WTC11 (cell line): ENCODE measurements at places on chromosomes 6 and 20. TPM values are rescaled to one million over a fixed set of nuclear protein-coding genes. Genes with fewer than 3 reads are reported as not detected.
A peak's percentile ranks its signal among the peaks of the same experiment; 100 is the strongest.

GRCh38 chr6:75656479-75656878 lies 54.8 kb downstream of the SENP6 start:
- no peaks in the 10 kb centered on the region for H3K27me3 ChIP-seq
- H3K4me3 ChIP-seq: no peak overlapping the region
- DNase-seq: no peak
- no peaks in the 10 kb centered on the region for H3K4me1 ChIP-seq

- H3K27me3 ChIP-seq: peaks cover 5% of the 10 kb centered on the region
- no peak overlapping the region for H3K27ac ChIP-seq
- H3K36me3 ChIP-seq: no peaks in the 10 kb centered on the region
- H3K4me1 ChIP-seq: peaks cover 8% of the 10 kb centered on the region
- no peak for DNase-seq
These were observed 78.6 kb upstream of the PTPRK start for GRCh38 chr6:128599036-128599435.

DNA sequence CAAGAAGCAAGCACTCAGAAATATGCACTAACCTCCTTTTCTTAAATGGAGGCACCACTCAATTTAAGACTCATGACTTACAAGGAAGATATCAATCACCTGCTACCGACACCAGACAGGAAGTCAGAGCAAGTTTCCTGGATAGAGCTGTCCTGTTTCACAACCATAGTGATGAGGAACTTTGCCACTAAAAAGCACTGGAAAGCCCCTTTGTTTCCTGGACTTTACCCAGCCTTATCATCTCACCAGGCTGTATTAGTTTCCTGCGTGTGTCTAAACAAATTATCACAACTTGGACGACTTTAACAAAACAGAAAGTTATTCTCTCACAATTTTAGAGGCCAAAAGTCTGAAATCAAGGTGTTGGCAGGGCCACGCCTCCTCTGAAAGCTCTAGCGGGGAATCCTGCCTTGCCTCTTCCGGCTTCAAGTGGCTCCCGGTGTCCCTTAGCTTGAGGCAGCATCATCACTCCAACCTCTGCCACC lies 253.8 kb upstream of the STXBP5 start:
- no peaks in the 10 kb centered on the region for H3K27me3 ChIP-seq
- H3K4me1 ChIP-seq: no peaks in the 10 kb centered on the region
- H3K4me3 ChIP-seq: no peak overlapping the region
- DNase-seq: no peak

GRCh38 chr6:39007575-39007974 lies 41.0 kb upstream of the GLP1R start:
- no peaks in the 10 kb centered on the region; the same call in 1 of the 2 replicates for H3K27me3 ChIP-seq
- no peak overlapping the region for H3K4me3 ChIP-seq

GRCh38 chr6:29827579-29828470 lies at the start of gene HLA-G:
Gene HLA-G (plus strand): TSS chr6:29827825. CDS start chr6:29827845, 20 bp downstream.
- H3K4me1 ChIP-seq: peaks cover 5% of the 10 kb centered on the region
- peaks cover 92% of the 10 kb centered on the region for H3K27me3 ChIP-seq
- H3K36me3 ChIP-seq: no peaks in the 10 kb centered on the region; the same call in 1 of the 2 replicates
- peak; percentile 18 for DNase-seq
- peak within 1 kb of the TSS; percentile 69 for H3K4me3 ChIP-seq

DNA sequence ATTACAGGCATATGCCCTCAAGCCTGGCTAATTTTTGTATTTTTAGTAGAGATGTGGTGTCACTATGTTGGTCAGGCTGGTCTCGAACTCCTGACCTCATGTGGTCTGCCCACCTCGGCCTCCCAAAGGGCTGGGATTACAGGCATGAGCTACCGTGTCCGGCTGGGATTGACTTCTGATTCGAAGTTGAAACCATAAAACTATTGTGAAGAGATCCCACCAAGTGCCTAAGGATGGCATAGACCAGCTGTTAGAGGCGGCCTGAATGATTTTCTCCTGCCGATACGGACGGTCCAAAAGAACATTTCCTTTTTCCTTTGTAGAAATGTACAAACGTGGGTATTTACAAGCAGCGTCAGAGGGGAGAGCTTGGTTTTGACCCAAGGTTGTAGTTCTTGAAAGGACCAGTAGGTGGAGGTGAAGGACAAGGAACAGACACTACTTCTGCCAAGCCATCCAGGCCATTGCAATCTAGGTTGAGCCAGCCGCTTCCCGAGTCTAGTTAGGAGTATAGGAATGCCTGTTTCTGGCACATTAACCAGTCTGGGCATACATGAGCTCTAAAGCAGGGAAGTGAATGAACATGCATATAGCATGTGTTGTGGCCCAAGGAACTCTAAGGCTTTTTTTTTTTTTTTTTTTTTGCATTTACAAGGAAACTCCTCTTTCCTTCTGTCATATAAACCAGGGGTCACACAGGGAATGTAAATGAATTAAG lies 29.0 kb downstream of the MOCS3 start:
- H3K4me1 ChIP-seq: peaks cover 38% of the 10 kb centered on the region
- no peaks in the 10 kb centered on the region; the same call in 1 of the 2 replicates for H3K27me3 ChIP-seq
- no peaks in the 10 kb centered on the region for H3K36me3 ChIP-seq
- no peak overlapping the region; the same call in 1 of the 2 replicates for H3K4me3 ChIP-seq
- H3K27ac ChIP-seq: 0 out of 2 replicates have a peak overlapping the region, but pooled peaks have one; percentile 26

DNA sequence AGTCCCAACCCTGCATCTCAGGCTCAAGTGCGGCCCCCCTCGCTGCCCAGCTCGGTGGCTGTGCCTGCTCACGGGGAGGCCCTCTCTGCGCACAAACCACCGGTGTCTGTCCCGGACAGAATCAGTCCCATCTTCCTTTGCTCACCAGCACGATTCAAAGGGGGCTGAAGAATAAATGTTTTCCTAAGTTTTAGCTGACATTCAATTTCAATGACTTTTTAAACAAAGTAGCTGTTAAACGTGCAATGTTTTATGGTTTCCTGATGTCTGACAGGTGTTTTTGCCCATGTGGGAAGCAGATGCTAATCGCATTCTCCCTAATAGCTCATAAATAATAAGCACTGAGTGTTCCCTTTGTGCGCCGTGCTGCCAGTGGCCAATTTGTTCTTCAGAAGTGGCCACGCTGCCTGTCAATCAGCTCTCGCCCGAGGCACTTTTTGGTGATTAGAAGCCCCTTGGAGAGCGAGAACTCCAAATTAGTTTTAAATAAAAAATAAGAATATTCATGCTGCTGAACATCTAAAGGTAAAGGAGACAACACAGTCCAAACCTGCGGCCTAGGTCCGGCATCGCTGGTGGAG lies 26.3 kb downstream of the BHLHE23 start:
- H3K27ac ChIP-seq: no peak overlapping the region
- peaks cover 34% of the 10 kb centered on the region for H3K4me1 ChIP-seq
- no peaks in the 10 kb centered on the region for H3K36me3 ChIP-seq
- no peak overlapping the region for H3K4me3 ChIP-seq
- no peak for DNase-seq

DNA sequence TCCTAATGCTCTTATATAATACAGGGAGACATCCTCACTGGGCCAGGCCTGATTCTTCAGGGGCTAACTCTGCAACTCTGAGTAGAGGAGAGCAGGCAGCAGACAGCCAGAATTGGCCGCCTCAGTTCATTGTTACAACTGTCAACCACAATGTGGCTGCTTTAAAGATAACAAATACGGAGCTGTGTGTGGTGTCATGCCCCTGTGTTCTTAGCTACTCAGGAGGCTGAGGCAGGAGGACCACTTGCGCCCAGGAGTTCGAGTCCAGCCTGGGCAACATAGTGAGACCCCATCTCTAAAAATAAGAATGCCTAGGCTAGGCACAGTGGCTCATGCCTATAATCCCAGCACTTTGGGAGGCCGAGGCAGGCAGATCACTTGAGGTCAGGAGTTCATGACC lies 34.3 kb downstream of the CEP250 start:
- peaks cover 68% of the 10 kb centered on the region for H3K36me3 ChIP-seq
- no peak overlapping the region for H3K27ac ChIP-seq
- no peaks in the 10 kb centered on the region for H3K27me3 ChIP-seq
- H3K4me1 ChIP-seq: no peaks in the 10 kb centered on the region
- H3K4me3 ChIP-seq: no peak overlapping the region
- DNase-seq: no peak

- no peak overlapping the region for H3K27ac ChIP-seq
- no peaks in the 10 kb centered on the region for H3K36me3 ChIP-seq
- no peaks in the 10 kb centered on the region for H3K4me1 ChIP-seq
These were observed 95.5 kb downstream of the PPP1R14C start for GRCh38 chr6:150238336-150238741.

GRCh38 chr20:6703047-6703446 lies 64.4 kb upstream of the BMP2 start:
- no peak overlapping the region for H3K4me3 ChIP-seq
- H3K27ac ChIP-seq: no peak overlapping the region
- H3K36me3 ChIP-seq: no peaks in the 10 kb centered on the region
- H3K27me3 ChIP-seq: no peaks in the 10 kb centered on the region
- DNase-seq: no peak

DNA sequence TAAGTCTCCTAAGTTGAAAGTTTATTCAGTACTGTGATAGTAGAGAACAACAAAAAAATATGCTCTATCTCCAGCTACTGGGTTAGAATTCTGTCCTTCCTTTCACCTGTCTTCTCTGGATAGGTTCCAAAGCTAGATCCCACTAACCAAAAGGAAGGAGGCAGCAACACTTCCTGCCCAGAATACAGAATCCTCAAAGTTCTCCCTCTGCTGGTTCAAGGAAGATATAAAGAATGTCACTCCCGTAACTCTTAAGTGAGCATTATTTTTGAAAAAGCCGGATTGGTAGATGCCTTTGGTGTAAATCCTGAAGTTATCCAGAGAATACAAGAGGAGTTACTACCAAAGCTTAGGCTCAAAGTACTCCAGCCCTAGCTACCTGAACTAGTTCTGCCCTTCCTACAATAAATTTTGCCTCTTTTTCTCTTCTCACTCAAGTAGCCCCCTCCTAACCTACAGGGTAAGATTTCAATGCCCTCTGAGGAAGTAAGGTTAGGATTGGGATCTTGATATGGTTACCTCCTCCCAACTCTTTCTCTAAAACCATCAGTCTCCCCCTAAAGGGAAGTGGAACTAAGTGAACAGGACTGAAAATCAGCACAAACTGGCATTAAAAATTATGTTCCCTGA lies 26.0 kb upstream of the CRIP3 start:
- DNase-seq: no peak
- H3K36me3 ChIP-seq: peaks cover 4% of the 10 kb centered on the region
- H3K4me1 ChIP-seq: 0 out of 2 replicates have a peak, but pooled peaks cover 4% of the 10 kb centered on the region
- H3K4me3 ChIP-seq: no peak overlapping the region
- H3K27me3 ChIP-seq: no peaks in the 10 kb centered on the region; the same call in 1 of the 2 replicates

DNA sequence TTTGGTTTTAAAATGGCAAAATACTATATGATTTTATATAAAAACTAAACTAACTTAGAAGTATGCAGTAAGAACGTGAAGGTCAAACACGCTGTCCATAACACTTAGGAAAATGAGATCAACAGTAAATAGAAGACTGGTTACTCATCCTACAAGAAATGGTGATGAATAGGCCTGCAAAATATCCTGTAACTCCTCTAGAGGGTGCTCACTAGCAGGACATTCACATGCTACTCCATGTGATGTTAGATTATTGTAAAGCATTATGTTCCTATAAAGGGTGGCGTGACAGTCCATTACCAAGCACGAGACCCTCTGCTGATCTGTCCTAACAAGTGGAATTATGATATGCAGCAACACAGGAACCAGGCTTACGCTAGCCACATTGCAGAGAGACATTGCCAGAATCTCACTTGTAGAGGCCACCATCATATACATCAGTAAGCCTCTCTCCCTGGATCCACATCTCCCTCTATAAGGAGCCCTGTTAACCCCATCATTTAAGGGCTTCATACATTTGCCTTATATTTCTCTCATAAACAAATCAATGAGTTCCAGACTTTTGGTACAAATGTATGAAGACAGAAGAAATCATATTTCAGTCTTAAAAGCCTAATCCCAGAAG lies 18.0 kb upstream of the DEFB129 start:
- DNase-seq: no peak
- no peaks in the 10 kb centered on the region for H3K4me1 ChIP-seq
- H3K36me3 ChIP-seq: no peaks in the 10 kb centered on the region
- H3K27me3 ChIP-seq: peaks cover 77% of the 10 kb centered on the region
- no peak overlapping the region for H3K4me3 ChIP-seq

- peaks cover 7% of the 10 kb centered on the region; the same call in 1 of the 2 replicates for H3K27me3 ChIP-seq
- H3K4me1 ChIP-seq: no peaks in the 10 kb centered on the region
- peaks cover 15% of the 10 kb centered on the region for H3K36me3 ChIP-seq
- no peak for DNase-seq
- H3K4me3 ChIP-seq: no peak overlapping the region
These were observed 29.0 kb downstream of the FAM50B start for GRCh38 chr6:3878048-3878666.

- H3K36me3 ChIP-seq: no peaks in the 10 kb centered on the region
- peak overlapping the region; percentile 89 for H3K4me3 ChIP-seq
- no peak for DNase-seq
These were observed 837 bp downstream of the TRAM2 start for GRCh38 chr6:52576054-52576391.

DNA sequence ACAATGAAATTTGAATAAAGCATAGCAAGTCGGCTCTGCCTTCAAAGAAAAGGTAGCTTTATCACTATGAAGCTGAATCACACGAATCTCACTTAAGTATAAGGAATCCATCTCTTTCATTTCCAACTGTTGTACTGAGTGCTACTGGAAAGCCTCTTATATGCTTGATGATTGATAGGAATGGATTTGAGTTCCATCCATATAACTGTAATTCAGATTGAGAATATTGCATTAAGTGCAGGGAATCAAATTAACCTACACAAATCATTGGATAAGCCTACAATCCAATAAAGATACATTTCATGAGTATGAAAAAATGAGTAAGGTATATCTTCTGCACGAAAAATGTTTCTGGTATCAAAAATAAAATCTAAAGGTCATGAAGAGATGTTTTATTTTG lies 444.8 kb upstream of the PLCB4 start:
- no peaks in the 10 kb centered on the region for H3K36me3 ChIP-seq
- H3K4me1 ChIP-seq: peaks cover 8% of the 10 kb centered on the region
- H3K27me3 ChIP-seq: no peaks in the 10 kb centered on the region
- H3K27ac ChIP-seq: no peak overlapping the region
- DNase-seq: no peak

GRCh38 chr6:126039284-126039683 lies 52.9 kb downstream of the TRMT11 start:
- no peak overlapping the region for H3K4me3 ChIP-seq
- no peak for DNase-seq
- H3K27me3 ChIP-seq: no peaks in the 10 kb centered on the region
- peaks cover 43% of the 10 kb centered on the region for H3K36me3 ChIP-seq

The CD83 gene
- 5.5 to 7.5 TPM (median 7.4 TPM) in 3 replicates for total RNA-seq

The ZNF322 gene
- 42.9 to 50.8 TPM (median 47.3 TPM) in 3 replicates for total RNA-seq

The KHDRBS2 gene
- total RNA-seq: 0.76 to 1.2 TPM (median 0.87 TPM) in 3 replicates

The LBP gene
- total RNA-seq: 0.27 to 0.37 TPM (median 0.34 TPM) in 3 replicates

The SRSF3 gene
- 554 to 645 TPM (median 644 TPM) in 3 replicates for total RNA-seq

The GSTA3 gene
- total RNA-seq: not detected in 3 replicates
